ENCODE measurements at places on chromosomes 5 and 9.

- DNase-seq = no peak
Measured at GRCh38 chr5:175697846-175698245, 40.0 kb downstream of the HRH2 start.

GRCh38 chr9:35669331-35670145, 4.2 kb upstream of the CA9 start:
- no peak for DNase-seq

GRCh38 chr5:54822324-54822687, 163.1 kb downstream of the ESM1 start:
- no peak for DNase-seq

- DNase-seq = no peak
Measured at GRCh38 chr5:126438267-126438666, 15.1 kb downstream of the GRAMD2B start.

- no peak for DNase-seq
Measured at GRCh38 chr5:175479125-175479881, 943 bp downstream of the SFXN1 start.

GRCh38 chr5:137666461-137666850, 69.4 kb downstream of the KLHL3 start:
- no peak for DNase-seq

GRCh38 chr9:75653750-75654149, 236.7 kb upstream of the PCSK5 start:
- no peak for DNase-seq

- no peak for DNase-seq
Measured at GRCh38 chr5:158591301-158591863, 508.3 kb downstream of the EBF1 start.

GRCh38 chr5:66789434-66789833, 193.2 kb downstream of the MAST4 start:
- no peak for DNase-seq

DNA sequence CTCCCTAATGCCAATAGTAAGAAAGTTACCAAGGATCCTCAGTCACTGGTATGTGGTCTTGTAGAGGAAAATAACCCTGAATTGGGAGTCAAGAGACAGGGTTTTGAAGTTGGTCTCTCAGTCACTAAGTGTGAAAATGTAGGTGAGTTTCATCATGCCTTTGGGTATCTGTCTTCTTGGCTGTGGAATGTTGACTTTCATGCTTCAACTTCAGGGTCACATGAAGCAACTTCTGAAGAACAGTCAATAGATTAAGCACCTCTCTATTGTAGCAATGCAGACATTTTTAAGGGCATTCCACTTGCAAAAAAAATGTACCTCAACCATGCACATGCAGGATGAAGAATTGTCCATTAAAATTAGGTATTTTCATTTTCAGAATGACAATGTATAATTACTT, 194.6 kb downstream of the CSNK1G3 start:
- DNase-seq = no peak

DNA sequence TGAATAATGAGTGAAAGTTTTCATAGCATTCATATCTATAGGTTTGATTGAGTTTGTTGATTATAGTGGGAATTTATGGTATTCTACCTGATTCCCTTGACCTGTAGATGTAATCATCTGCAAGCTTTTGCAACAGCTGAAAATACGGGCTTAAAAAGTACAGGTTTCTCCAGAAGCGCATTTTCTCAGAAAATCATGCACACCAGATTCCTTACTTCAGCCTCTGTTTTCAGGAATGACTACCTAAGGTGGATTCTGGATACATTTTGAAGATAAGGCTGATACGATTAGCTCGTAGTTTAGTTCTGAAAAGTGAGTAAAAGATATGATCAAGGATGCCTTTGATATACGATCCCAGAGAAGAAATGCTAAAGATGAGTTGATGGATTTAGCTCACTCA, 694.8 kb upstream of the CDH10 start:
- DNase-seq = no peak

DNA sequence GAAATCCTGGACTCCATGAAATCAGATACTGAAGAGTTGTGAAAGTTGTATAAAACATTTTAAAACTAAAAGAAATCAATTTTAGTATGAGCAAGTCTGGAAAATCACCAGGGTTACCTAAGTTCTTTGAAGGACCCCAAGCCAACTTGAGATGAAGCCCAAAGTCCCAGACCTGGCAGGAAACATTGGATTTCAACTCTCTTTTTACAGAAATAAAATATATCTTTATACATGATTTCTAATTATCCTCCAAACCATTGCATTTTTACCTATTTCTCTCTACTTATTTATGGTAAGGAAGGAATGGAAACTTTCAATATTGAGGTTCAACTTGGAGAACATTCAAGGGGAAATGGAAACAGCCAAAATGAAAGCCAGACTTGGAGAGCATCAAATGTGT, 390.6 kb upstream of the C9orf72 start:
- DNase-seq = no peak

- no peak for DNase-seq
Measured at GRCh38 chr9:5563886-5564285, 53.6 kb downstream of the PDCD1LG2 start.

DNA sequence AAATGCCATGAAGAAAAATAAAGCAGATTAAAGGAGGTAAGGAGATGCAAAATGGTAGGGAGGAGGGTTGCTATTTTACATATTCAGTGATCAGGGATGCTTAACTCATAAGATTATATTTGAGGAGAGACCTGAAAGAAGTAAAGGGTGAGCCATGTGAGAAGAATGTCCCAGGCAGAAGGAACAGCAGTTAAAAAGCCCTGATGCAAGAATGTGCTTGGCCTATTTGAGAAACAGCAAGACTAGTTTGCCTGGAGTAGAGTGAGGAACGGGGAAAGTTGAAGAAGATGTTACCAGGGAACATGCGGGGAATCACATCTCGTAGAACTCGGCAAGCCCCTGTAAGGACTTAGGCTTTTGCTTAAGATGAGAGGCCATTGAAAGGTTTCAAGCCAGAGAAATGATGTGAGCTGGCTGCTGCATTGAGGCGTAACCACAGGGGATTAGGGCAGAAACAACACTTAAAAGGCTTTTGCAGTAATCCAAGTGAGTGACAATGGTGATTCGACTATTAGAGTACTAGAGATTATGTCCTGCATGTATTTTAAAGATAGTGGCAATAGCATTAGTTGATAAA, 198.7 kb downstream of the VPS13A start:
- no peak for DNase-seq

DNA sequence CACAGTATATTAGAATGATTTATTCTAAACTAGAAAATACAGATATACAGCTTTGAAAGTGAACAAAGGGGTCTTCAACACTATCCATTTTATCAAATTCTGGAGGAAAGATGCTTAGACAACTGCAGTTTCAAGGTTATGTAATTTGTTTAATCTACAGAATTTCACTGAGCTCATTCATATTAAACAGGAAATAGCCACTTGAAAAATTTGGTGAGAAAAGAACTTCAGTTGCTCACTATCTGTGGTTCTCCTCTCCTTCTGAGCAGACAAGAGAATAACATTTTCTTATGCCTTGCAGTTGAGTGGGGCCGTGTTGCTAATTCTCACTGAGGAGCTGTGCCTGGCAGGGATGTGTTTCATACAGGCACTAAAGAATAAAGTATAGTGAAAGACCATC, 1428.2 kb downstream of the CDH12 start:
- DNase-seq = no peak

- no peak for DNase-seq
Measured at GRCh38 chr5:168239325-168239724, 52.1 kb upstream of the WWC1 start.

GRCh38 chr5:170809551-170809950, 26.0 kb downstream of the GABRP start:
- DNase-seq = no peak

GRCh38 chr9:130846487-130847305, 11.6 kb downstream of the ABL1 start:
- no peak for DNase-seq

- no peak for DNase-seq
Measured at GRCh38 chr9:84667571-84668195, 1.8 kb upstream of the NTRK2 start.

GRCh38 chr9:129936222-129936621, 101.0 kb downstream of the USP20 start:
- no peak for DNase-seq

DNA sequence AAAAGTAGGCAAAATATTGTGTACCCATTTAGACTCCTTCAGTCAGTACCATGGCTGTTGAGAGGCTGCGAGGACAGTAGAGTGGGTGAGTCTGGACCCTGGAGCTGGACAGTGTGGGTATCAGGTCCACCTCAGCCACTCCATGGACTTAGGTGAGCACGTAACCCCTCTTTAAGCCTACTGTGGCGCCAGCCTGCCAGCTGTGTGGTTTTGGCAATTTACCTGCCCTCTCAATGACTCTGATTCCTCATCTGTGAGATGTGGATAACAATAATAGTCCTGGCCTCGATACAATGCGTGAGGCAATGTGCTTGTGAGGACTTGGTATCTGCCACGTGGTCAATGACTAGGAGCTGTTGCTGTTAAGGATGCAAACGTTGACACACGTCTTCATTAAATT, 17.9 kb downstream of the SLC1A3 start:
- no peak for DNase-seq

All from CD8-positive, alpha-beta memory T cell (primary cell).